Fibroblast of mammary gland (primary cell): ENCODE measurements at places on chromosomes 7 and 10.
A peak's percentile ranks its signal among the peaks of the same experiment; 100 is the strongest.

- DNase-seq: no peak
Measured at GRCh38 chr7:2437537-2438148, 34.2 kb downstream of the CHST12 start.

DNA sequence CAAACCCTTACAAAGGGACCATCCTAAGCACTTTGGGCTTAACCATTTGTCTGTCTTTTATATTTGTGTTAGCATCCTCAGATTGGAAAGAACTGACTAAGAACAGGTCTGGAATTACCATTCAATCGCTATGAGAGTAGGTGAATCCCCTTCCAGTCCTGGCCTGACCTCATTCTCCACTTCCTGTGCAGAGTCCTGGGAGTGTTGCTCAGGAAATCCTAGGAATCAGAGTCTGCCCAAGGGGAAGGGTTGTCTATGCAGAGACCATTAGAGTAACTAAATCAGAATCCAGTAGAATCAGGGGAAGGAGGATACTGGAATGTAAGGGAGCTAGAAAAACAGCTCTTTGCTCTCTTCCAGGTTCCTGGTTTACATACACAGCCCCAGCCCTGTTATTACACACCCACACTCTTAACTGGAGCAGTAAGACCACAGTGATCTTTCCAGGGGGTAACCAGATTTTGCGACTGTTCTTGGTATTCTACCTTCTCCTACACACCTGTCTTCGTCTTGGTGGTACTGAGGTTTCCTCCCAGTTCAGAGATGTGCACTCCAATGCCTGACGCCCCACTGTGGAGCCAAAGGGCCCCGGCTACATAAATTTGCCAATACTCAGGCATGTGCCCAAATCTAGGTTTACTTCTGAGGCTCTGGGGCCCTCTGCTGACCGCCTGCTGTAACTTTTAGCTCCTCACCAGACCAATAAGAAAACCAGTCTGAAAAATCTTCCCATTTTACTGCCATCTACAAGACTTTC, 103.7 kb downstream of the RNF216 start:
- DNase-seq: peak; percentile 75

DNA sequence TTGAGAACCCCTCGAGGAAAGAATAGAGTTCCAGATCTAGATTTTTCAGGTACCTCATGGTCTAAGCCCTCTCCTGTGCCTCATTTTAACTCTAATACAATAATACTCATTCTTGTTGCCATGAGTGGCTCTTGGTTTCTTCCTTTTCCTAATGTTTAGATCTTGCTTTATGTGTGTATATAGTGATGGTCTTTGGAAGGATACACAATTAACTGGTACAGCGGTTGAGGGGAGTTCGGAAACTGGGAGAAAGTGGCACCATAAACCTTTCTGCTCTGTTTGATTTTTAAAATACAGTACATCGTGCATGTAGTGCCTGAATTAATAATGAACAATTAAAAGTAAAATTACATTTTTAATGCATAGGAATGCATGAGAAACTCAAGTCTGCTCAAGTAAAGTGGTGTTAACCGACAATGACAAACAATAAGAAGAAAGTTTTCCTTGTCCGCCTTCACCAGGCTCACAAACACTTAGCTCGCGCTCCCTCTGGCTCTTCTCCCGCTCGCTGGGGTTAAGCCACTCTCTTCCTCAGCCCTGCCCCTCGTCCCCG, 386 bp upstream of the EIF4EBP2 start:
- no peak for DNase-seq

DNA sequence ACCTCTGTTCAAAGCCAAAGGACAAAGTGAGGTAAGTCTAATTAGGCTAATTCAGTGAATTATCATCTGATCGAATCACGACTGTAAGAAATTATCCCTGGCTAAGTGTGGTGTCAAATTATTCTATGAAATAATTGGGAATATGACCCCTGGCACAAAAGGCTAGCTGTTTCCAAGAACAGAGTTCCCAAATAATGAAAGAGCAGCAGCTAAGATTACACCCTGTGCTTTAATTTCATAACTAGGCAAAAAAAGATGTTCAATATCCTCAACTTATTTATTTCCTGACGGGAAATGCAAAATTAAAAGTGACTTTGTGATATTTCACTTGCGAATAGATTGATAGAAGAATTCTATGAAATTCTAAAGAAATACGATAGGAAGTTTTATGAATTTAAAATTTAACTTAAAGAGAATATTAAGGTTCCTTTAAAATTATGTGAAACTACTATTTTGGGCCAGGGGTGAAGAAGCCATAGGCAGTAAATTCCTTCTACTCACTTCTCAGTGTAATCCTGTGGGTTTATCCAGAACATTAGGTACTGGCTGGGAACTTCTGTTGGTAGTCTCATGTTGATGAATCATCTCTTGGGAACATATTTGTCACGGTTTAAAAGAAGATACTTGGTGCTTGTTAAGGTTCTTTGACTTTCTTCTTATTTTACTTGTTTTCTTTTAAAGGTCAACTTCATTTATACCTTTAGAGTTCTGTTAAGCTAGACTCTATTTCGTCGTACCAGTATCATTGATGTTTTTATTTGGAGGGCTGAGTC, 148.5 kb downstream of the POLR1F start:
- DNase-seq: peak; percentile 98

DNA sequence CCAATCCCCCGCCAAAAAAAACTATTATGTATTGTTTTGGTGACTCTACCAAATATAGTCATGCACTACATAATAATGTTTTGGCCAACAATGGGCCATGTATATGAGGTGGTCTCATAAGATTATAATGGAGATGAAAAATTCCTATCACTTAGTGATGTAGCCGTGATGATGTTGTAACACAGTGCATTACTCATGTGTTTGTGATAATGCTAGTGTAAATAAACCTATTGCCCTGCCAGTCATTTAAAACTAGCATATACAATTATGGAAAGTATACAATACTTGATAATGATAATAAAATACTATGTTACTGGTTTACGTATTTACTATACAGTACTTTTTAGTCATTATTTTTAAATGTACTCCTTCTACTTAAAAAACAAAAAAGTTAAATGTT, 101.5 kb downstream of the SLC25A40 start:
- DNase-seq: no peak

DNA sequence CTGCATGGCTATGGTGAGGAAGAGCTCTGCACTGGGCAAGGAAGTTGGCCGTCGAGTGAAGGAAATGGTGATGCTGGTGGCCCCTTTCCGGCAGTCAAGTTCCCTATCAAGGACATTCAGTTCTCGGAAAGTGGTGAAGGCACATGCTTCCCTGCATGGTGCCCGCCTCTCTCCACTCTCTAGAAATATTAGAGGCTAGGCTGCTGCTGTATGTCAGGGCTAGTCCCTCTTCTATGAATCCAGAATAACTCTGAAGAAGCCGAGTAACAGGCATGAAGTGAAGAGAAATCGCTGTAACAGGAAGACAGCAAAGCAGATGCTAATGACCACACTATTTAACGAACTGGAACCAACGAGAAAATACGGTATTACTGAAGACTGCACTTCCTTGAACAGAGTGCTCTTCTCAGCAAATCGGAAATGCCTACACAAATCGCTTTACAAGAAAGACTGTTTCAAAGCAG, 5.4 kb downstream of the IDI1 start:
- no peak for DNase-seq

DNA sequence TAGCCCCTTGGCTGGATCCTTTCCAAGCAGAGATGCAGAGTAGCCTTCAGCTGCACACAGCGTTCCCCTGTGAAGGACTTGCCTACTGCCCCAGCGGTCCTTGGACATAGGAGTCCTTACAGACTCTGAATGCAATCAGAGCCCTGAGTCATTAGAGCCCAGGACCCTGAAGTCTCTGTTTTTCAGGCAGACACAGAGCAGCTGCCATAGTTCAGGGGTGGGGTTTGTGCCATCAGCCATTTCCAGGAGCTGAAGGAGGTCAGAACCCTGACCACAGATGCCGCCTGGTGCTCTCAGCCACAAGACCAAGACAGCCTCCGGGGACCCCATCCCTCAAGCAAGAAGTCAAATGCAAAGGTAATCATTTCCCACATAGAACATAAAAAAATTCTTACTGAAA, 32.8 kb upstream of the WDFY4 start:
- no peak for DNase-seq

- no peak for DNase-seq
Measured at GRCh38 chr10:118712930-118713634, 41.7 kb downstream of the CACUL1 start.

GRCh38 chr10:108556186-108556585, 1367.1 kb downstream of the XPNPEP1 start:
- peak; percentile 74 for DNase-seq

DNA sequence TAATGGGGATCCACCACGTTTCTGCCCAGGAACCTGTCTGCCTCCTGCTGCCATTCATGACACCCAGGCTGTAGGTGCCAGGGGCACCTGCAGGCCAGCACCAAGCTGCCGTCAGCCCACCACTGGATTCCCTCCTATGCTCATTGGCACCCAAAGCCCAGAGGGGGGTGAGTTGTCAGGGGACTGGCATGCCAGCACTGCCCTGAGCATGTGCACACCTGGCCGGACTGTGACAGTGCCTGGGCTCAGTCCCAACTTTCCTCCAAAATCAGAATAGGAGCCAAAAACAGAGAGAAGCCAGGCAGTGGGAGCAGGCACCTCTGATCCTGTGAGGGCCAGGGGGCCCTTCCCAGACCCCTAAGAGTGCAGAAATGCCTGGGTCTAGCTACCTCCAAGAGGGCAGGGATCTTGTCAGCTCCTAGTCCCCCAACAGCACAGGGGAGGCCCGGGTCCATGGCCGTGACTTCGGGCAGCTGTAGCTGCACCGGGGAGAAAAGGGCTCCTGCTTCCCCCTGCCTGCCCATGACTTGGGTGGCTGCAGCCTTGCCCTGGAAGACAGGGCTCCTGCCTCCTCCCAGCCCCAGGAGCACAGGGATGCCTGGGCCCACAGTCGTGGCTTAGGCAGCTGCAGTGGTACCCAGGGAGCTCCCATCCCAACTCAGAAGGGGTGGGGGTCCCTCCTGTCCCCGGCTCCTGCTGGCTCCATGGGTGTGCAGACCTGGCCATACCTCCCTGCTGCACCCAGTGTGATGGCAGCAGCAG, 249.8 kb upstream of the DKK1 start:
- no peak for DNase-seq

DNA sequence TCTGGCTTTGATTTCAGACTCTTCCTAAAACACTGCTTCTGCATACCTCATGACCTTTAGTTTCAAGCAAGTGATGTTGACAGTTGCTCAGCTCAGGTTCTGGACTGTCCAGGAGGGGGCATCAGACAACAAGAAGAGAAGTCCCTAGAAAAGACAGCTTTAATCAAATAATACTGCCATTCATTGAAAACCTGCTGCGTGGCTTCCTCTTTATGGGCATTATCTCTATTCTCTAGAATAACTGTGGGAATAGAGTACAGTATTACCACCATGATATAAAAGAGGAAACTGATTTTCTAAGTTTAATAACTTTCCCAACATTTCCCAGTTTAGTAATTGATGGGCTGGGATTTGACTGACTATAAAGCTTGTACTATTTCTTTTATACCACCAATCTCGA, 170.4 kb downstream of the SNX13 start:
- DNase-seq: peak; percentile 81
